ENCODE measurements at places on chromosomes 12 and 14. TPM values are rescaled to one million over a fixed set of nuclear protein-coding genes. Genes with fewer than 3 reads are reported as not detected.

DNA sequence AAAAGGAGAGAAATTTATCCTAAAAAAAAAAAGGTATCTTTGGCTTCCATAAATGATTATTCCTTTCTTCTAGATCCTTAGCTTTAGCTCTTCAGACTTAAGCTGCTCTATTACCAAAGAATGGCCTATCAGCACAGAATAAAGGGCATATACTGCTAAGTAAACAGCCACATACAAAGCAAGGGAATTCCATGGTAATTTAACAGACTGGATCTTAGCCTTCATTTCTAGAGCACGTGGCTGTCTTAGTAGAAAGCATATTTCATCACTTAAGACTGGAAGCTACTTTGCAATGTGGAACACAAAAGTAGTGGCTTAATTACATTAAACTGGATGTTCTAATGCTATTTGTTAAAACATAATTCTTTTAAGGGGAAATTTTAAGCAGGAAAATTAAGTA lies 23.1 kb downstream of the TMED10 start:
- H3K36me3 ChIP-seq: peaks cover 13% of the 10 kb centered on the region
- peak; percentile 46 for DNase-seq
- no peak overlapping the region for H3K4me3 ChIP-seq
- no peaks in the 10 kb centered on the region for H3K27me3 ChIP-seq
- peaks cover 12% of the 10 kb centered on the region for H3K4me1 ChIP-seq

DNA sequence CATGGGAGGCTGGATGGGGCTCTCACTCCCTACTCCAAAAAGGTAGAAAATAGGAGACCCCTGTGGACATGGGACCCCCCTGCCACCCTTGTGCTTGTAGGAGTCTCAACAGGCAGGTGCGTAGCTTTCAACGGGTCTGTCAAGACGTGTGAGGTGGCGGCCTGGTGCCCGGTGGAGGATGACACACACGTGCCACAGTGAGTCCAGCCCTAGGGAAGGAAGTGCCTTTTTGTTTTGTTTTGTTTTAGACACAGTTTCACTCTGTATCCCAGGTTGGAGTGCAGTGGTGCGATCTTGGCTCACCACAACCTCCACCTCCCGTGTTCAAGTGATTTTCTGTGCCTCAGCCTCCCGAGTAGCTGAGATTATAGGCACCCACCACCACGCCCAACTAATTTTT lies 12.9 kb downstream of the P2RX4 start:
- peaks cover 67% of the 10 kb centered on the region for H3K36me3 ChIP-seq
- peak overlapping the region; percentile 37 for H3K27ac ChIP-seq
- H3K4me1 ChIP-seq: peaks cover 33% of the 10 kb centered on the region
- H3K4me3 ChIP-seq: no peak overlapping the region

DNA sequence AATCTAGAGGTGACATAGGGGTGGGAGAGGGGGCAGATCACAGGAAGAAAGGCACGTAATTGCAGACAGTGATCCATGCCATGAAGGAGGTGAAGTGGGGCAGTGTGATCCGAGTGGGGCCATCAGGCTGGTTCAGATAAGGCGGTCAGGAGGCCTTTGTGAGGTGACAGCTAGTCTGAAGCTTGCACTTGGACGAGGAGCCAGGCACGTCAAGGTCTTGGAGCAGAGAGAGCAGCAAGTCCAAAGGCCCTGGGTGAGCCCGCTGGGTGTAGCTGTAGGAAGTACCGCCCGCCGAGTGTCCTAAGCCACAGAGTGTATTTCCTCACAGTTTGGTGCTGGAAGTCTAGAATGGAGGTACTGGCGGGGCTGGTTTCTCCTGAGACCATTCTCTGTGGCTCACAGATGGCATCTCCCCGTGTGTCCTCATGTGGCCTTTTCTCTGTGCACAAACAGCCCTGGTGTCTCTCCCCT lies 23.6 kb downstream of the RHOF start:
- no peak for DNase-seq
- peaks cover 57% of the 10 kb centered on the region for H3K4me1 ChIP-seq

DNA sequence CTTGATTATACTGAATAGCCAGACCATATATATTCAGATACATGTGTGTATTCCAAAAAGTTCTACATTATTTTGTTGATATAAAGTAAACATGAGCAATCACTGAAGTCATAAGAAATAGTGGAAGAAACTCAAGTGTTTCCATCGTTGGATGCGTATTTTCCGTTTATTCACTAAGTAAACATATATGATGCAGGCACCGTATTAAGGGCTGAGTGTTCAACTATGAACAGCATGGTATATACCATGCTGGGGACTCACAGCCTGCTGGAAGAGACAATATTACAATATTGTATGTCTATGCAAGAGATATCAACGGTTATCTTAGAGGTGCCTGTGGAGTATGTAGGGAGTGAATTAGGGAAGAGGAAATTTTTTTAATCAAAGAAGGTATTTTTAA lies 1.2 kb downstream of the PYROXD1 start:
- H3K4me1 ChIP-seq: peaks cover 46% of the 10 kb centered on the region
- H3K36me3 ChIP-seq: no peaks in the 10 kb centered on the region
- peak; percentile 7 for DNase-seq
- peak overlapping the region; percentile 79 for H3K27ac ChIP-seq
- no peaks in the 10 kb centered on the region for H3K27me3 ChIP-seq

DNA sequence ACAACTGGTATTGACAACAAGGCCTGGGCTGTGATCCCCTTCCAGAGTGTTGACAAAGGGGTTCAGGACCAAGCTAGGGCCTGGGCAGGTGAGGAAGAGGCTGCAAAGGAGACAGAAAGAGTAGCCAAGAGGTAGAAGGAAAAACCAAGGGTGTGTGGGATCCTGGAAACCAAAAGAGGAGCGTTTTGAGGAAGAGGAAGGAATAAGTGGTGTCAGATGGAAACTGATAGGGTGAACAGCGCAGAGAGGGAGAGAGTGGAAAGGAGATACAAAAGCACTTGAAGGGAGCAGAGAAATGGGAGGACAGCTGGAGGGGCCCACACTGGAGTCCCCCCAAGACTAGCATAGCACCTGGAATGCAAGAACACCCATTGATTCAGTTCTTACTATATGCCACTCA lies 8.3 kb upstream of the HVCN1 start:
- DNase-seq: no peak
- no peaks in the 10 kb centered on the region for H3K36me3 ChIP-seq
- H3K4me1 ChIP-seq: peaks cover 13% of the 10 kb centered on the region
- no peak overlapping the region for H3K27ac ChIP-seq

GRCh38 chr14:74599321-74599761 lies 12.7 kb downstream of the LTBP2 start:
- no peak for DNase-seq
- peak overlapping the region; percentile 59 for H3K27ac ChIP-seq
- H3K4me3 ChIP-seq: no peak overlapping the region
- peaks cover 10% of the 10 kb centered on the region for H3K36me3 ChIP-seq

GRCh38 chr14:44428231-44428945 lies 78.7 kb downstream of the FSCB start:
- no peaks in the 10 kb centered on the region for H3K36me3 ChIP-seq
- no peak overlapping the region for H3K4me3 ChIP-seq
- H3K27ac ChIP-seq: no peak overlapping the region
- no peak for DNase-seq

- no peaks in the 10 kb centered on the region for H3K36me3 ChIP-seq
- no peak overlapping the region for H3K27ac ChIP-seq
- DNase-seq: no peak
- no peaks in the 10 kb centered on the region for H3K4me1 ChIP-seq
These were observed 155.8 kb upstream of the PKP2 start for GRCh38 chr12:33052141-33053051.

GRCh38 chr14:99395909-99396530 lies 84.6 kb downstream of the SETD3 start:
- H3K27me3 ChIP-seq: no peaks in the 10 kb centered on the region
- peaks cover 55% of the 10 kb centered on the region for H3K36me3 ChIP-seq
- peaks cover 15% of the 10 kb centered on the region for H3K4me1 ChIP-seq

DNA sequence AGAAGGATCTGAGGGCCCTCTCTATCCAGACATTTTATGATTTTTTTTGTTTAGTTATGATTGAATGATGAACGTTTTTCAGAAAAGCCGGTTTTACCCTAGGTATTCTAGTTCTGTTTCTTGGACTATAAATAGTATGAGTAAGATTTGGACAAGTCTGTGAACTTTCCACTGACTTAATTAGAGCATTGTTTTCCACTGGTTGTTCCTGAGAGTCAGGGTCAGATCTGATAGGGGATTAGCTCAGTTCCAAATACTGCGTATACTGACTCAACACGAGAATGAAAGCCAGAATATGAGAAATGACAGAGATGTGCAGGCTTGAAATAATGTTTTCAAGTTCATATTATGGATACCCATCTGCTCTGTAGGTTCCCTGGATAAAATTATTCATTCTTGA lies 361.6 kb downstream of the AEBP2 start:
- H3K4me3 ChIP-seq: no peak overlapping the region
- no peak for DNase-seq
- no peak overlapping the region for H3K27ac ChIP-seq
- H3K36me3 ChIP-seq: no peaks in the 10 kb centered on the region
- H3K4me1 ChIP-seq: peaks cover 7% of the 10 kb centered on the region

DNA sequence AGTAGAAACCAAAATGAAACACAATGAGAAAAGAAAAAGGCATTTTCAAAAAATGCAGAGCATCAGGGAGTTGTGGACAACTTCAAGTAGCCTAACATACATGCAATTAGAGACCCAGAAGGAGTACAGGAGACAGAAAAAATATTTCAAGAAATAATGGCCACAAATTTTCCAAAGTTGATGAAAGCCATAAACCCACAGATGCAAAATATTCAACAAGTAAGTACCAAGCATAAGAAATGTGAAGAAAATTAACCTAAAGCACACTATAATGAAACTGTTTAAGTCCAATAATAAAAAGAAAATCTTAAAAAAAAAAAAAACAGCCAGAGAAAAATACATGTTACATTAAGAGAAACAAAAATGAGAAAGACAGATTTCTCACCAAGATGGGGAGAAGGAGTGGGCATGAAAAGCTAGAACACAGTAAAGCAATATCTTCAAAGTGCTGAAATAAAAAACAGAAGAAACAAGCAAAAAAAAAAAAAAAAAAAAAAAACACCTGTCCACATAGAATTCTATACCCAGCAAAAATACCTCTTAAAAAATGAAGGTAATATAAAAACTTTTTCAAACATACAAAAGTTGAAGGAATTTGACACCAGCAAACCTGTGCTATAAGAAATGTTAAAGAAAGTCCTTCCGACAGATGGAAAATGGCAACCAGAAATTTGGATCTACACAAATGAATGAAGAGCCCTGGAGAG lies 77.1 kb downstream of the PRKAB1 start:
- no peaks in the 10 kb centered on the region for H3K27me3 ChIP-seq
- H3K27ac ChIP-seq: no peak overlapping the region
- no peaks in the 10 kb centered on the region for H3K4me1 ChIP-seq

DNA sequence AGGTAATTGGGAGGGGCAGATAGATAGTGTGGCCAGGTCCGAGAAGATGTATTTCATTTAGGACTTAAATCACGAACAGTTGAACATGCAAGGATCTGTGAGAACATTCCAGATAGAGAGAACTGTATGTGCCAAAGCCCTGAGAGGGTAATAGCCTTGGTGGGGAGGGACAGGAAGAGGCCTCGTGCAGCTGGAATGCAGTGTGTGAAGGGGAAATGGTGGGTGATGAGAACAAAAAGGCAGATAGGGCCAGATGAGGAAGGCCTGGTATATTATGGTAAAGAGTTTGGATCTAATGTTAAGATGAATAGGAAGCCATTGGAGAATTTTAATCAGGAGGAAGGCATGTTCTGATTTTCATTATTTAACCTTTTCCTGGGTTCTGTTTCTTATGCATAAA lies 136.3 kb downstream of the TPH2 start:
- DNase-seq: no peak
- H3K27me3 ChIP-seq: no peaks in the 10 kb centered on the region
- H3K27ac ChIP-seq: no peak overlapping the region
- H3K4me3 ChIP-seq: no peak overlapping the region

- no peaks in the 10 kb centered on the region for H3K36me3 ChIP-seq
- peaks cover 31% of the 10 kb centered on the region for H3K4me1 ChIP-seq
These were observed 1.1 kb downstream of the LRP6 start for GRCh38 chr12:12265571-12266388.

Gene SMIM41
- total RNA-seq: 5.8 TPM

Gene RIPK3
- 6.4 TPM for total RNA-seq

Gene POU6F1
- total RNA-seq: 14.0 TPM

Gene CFAP251
- 1.2 TPM for total RNA-seq

Gene SLC17A8
- total RNA-seq: not detected

Gene GPRC5A
- total RNA-seq: 112 TPM

Gene BCL11B
- 1.9 TPM for total RNA-seq

Gene KRAS
- total RNA-seq: 13.4 TPM

Gene DPPA3
- total RNA-seq: not detected

Gene SLC4A8
- total RNA-seq: 0.29 TPM

Gene PZP
- total RNA-seq: not detected

Gene ADCY6
- total RNA-seq: 432 TPM
